ENCODE measurements at places on chromosomes 2 and 18. TPM values are rescaled to one million over a fixed set of nuclear protein-coding genes. Genes with fewer than 3 reads are reported as not detected.

- no peaks in the 10 kb centered on the region for H3K4me1 ChIP-seq
- no peaks in the 10 kb centered on the region for H3K27me3 ChIP-seq
- H3K4me3 ChIP-seq = no peak overlapping the region
- H3K27ac ChIP-seq = no peak overlapping the region
These were observed 10.1 kb upstream of the SPRED2 start for GRCh38 chr2:65442420-65443020.

GRCh38 chr2:149360106-149360505 is 29.7 kb downstream of the LYPD6 start:
- no peak for DNase-seq
- no peak overlapping the region for H3K4me3 ChIP-seq
- H3K27me3 ChIP-seq = no peaks in the 10 kb centered on the region

GRCh38 chr2:64115808-64116598 is 28.2 kb downstream of the PELI1 start:
- peaks cover 1% of the 10 kb centered on the region for H3K36me3 ChIP-seq
- H3K4me1 ChIP-seq = peaks cover 41% of the 10 kb centered on the region
- H3K4me3 ChIP-seq = peak overlapping the region; percentile 30
- H3K27me3 ChIP-seq = no peaks in the 10 kb centered on the region
- no peak for DNase-seq
- peak overlapping the region; percentile 45 for H3K27ac ChIP-seq

- DNase-seq = no peak
- no peaks in the 10 kb centered on the region for H3K36me3 ChIP-seq
- 0 out of 2 replicates have a peak, but pooled peaks cover under 1% of the 10 kb centered on the region for H3K27me3 ChIP-seq
These were observed 31.3 kb downstream of the PTPRM start for GRCh38 chr18:7598167-7599047.

DNA sequence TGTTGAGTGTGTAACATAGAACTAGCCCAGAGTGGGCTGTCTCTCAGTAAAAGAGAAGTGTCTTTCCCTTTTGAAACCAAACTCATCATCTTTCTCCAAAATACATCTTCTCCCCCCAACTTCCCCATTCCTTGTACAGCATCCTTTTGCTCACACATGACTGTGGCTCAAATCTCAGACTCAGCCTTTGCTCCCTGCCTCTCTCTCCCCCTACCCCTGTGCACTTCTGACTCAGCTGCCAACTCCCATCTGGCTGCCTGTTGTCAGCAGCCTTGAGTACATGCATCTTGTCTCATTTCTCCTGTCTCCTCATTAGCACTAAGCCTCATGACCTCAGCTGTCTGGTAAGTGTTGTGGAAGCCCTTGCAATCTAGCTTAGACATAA is 18.1 kb upstream of the MGAT4A start:
- peak overlapping the region; percentile 37 for H3K4me3 ChIP-seq
- H3K36me3 ChIP-seq = no peaks in the 10 kb centered on the region
- no peak overlapping the region for H3K27ac ChIP-seq
- H3K4me1 ChIP-seq = peaks cover 23% of the 10 kb centered on the region
- no peak for DNase-seq
- H3K27me3 ChIP-seq = no peaks in the 10 kb centered on the region

GRCh38 chr2:214533541-214533940 is 122.7 kb downstream of the VWC2L start:
- H3K4me3 ChIP-seq = no peak overlapping the region
- no peak overlapping the region for H3K27ac ChIP-seq
- H3K27me3 ChIP-seq = no peaks in the 10 kb centered on the region

DNA sequence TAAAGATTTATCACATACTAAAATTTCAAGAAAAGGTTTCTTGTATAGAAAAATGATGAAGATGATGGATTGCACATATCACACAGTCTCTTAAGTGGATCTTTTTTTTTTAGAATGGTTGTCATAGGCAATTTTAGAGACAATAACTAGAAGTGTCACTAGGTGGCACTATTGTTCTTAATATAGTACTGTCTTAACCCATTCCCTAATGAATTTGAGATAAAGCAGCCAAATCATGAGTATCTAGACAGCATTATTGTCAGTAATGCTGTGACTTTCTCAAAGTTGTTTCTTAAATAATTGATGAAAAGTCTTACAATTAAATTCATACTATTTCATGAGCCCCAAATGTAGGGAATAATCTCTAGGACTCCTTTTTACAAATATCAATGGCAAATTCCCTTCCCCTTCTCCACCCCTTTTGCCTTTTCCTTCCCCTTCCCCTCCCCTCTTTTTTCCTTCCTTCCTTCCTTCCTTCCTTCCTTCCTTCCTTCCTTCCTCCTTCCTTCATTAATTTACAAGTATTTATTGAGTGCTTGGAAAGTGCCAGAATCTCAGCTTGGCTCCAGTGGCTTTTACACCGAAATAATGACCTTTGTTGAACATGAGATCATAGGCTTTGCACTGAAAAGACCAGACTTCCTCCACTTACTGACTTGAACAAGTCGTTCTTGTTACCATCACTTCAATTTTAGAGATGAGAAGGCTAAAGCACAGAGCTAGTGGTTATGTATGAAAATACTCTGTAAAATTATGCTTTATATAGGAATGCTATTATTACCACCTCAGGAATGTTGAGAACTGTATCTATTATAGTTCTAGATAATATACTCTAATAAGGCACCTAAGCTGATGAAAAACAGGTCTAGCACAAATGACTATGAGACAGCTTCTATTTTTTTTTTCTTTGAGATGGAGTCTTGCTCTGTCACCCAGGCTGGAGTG is 19.8 kb downstream of the MYL12B start:
- peaks cover 24% of the 10 kb centered on the region for H3K4me1 ChIP-seq
- DNase-seq = no peak
- no peaks in the 10 kb centered on the region for H3K36me3 ChIP-seq
- no peak overlapping the region for H3K4me3 ChIP-seq

DNA sequence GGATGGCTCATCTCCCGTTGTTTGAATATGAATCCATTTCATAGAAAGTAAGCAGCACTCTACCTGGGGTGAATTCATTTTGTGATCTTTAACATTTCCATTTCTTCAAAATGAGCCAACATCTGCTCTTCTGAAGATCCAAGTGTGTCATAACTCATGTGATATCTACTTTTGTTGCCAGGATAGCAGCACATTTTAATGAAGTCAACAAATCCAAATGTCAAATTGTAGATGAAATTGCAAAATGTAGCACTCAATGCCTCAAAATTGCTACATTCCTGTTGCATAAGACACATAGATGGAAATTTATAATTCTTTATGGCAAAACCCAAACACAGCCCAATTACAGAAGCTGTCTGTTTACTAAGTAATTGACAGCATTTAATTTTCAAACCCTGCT is 360.7 kb downstream of the TMX3 start:
- no peaks in the 10 kb centered on the region for H3K36me3 ChIP-seq
- H3K27me3 ChIP-seq = no peaks in the 10 kb centered on the region
- H3K4me3 ChIP-seq = no peak overlapping the region

REG3A gene
- total RNA-seq = not detected

DNA sequence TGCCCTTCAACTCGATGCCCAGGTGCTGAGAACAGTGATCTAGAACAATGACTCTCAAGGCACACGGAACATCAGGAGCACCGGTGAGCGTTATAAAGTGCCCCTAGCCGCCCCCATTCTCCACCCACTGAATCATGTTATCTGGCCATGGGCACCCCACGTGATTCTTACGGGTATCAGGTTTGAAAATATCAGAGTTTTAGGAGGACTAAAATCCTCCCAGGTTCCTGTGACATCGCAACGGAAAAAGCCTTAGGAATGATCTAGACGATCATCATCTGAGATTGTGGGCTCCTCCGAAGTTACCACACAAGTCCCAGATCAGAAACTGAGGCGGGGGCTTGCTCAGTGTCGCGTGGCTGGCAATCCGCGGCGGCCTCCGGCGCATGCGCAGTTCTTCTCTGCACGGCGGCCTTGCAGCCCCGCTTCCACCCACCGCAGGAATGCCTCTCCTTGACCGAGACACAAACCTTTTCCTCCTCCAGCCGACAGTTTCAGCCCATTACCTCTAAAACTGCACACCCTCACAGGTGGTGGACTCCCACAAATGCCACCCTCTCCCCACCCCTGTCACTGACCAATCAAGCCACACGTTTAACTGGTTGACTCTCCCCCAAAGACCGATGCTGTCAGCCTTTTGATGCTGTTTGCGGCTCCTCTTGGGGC is 5.8 kb upstream of the MRPL33 start:
- no peaks in the 10 kb centered on the region for H3K36me3 ChIP-seq
- peaks cover 4% of the 10 kb centered on the region for H3K27me3 ChIP-seq
- no peak for DNase-seq
- no peak overlapping the region for H3K27ac ChIP-seq

DNA sequence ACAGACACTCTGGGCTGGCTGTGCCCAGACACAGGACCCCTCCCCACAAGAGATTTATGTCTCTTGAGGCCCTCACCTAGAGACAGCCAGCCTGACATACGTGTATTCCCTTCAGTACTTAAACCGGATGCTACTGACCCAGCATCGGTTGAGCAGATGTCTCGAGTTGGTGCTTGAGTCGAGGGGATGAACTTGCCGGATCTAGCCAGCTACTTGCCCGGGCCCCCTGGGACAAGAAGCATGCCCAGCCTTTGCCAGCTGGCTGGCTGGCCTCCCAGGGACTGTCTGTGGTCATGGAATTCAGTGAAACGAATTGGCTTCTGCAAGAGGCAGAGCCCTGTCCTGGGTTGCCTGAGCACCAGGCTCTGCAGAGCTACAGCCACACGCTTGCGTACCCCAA is 36.0 kb downstream of the DNMT3A start:
- no peak overlapping the region for H3K4me3 ChIP-seq
- no peak overlapping the region for H3K27ac ChIP-seq
- peaks cover 9% of the 10 kb centered on the region for H3K36me3 ChIP-seq
- H3K4me1 ChIP-seq = peaks cover 33% of the 10 kb centered on the region
- no peak for DNase-seq

DNA sequence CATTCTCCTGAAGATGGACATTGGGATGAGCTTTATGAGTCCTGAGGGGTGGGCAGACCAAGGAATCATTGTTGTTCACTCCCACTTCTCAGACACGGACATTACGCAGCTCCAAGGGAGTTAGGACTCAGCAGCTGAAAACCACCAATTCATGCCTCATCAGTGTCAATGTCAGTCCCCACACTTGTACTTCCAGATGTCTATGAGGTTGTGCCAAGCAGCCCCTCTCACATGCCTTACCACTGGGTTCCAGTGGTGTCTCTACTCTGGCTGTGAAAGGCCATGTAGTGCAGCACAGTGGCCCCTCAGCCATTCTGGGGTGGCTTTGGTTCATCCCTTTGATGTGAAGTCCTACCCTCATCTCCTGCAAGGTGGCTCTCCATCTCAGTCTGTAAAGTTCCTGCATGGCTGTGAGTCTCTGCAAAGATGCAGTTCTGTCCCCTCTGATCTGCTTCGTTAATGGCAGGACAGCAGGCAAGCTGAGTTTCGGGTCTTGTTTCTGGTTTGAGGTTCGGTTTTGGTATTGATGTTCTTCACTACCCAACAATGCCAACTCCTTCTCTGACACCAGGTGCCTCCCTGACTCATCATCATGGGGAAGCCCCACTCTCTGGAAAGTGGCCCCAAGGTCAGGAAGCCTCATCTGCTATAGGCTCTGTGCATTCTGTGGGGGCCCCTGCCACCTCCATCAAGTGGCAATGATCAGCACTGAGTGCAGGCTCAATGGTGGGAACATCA is 14.0 kb upstream of the COL6A3 start:
- peaks cover 16% of the 10 kb centered on the region for H3K4me1 ChIP-seq
- H3K36me3 ChIP-seq = no peaks in the 10 kb centered on the region
- peak; percentile 35 for DNase-seq

DNA sequence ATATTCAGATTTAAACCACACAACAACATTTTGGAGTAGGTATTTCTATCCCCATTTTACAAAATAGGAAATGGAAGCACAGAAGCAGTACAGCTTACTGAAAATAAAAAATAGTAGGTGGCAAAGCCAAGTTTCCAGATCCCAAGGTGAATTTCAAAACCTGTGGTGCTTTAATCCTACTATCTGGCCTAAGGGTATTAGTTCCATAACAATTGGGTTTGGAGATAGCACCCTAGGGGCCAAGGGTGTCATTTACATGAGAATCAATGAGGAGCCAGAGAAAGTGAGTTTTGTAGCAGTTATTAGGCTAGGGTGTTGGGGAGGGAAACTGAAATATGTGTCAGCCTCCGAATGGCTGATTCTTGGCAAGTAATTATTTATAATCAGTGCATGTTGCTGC is 24.9 kb downstream of the OSBPL6 start:
- DNase-seq = no peak
- H3K4me1 ChIP-seq = no peaks in the 10 kb centered on the region
- no peaks in the 10 kb centered on the region for H3K36me3 ChIP-seq
- no peak overlapping the region for H3K27ac ChIP-seq

DNA sequence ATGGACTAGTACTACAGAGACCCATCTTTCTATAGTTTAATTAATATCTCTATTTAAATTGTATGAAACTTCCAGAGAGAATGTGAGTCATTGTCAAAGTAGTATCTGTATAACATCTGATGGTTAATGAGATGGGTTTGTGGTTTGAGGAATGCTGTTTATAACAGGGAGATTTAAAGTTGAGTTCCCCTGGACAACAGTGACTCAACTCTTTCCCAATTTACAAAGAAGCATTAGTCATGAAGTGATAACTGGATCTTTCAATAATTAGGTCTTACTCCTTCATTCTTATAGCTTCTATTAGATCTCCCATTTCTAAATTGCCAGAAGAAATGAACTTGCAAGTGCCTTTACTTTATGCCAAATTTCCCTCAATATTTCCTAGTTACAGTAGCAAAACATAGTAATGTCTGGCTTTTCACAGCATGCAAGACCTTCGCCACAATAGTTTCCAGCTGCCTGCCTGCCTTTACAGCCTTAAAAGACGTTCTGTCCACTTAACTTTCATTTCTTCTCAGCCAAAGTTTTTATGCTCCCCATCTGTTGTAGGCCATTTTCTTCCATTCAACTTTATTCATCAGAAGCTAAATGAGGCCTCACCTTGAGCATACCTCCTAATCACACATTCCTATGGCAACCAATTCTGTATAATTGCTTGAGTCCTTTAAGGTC is 47.7 kb upstream of the WDR75 start:
- H3K27ac ChIP-seq = no peak overlapping the region
- no peak for DNase-seq
- no peaks in the 10 kb centered on the region for H3K27me3 ChIP-seq
- H3K4me1 ChIP-seq = no peaks in the 10 kb centered on the region

GRCh38 chr2:68453761-68454360 is 13.2 kb downstream of the FBXO48 start:
- H3K4me3 ChIP-seq = no peak overlapping the region
- H3K36me3 ChIP-seq = no peaks in the 10 kb centered on the region
- H3K4me1 ChIP-seq = no peaks in the 10 kb centered on the region

DNA sequence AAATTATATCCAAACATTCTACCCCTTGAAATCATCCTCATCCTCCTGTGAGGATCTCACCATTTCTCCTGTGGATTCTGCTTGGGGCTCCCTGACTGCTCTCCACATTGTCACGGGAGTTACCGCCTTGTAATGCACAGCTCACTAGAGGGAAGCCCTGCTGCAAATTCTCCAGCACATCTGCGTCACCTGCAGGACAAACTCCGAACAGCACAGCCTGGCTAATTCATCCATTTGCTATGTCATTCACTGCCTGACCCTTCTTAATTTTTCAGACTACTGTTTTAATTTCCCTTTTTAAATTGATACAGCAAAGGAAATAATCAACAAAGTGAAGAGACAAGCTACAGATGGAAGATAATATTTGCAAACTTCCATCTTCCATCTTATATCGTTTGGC is 627.4 kb downstream of the FBXO15 start:
- no peak overlapping the region for H3K4me3 ChIP-seq
- no peak for DNase-seq
- no peaks in the 10 kb centered on the region for H3K36me3 ChIP-seq
- H3K4me1 ChIP-seq = no peaks in the 10 kb centered on the region
- no peak overlapping the region for H3K27ac ChIP-seq
- H3K27me3 ChIP-seq = no peaks in the 10 kb centered on the region

Measured in GM12878 (cell line).